Glomerular endothelial cell (primary cell): ENCODE measurements at places on chromosomes 4 and X.

- DNase-seq, result no peak
Measured at GRCh38 chr4:188930822-188931221, 791.6 kb downstream of the TRIML1 start.

GRCh38 chrX:2677764-2678163, 13.3 kb upstream of the CD99 start:
- no peak for DNase-seq

- DNase-seq, result no peak
Measured at GRCh38 chr4:1490654-1491327, 84.5 kb upstream of the NKX1-1 start.

DNA sequence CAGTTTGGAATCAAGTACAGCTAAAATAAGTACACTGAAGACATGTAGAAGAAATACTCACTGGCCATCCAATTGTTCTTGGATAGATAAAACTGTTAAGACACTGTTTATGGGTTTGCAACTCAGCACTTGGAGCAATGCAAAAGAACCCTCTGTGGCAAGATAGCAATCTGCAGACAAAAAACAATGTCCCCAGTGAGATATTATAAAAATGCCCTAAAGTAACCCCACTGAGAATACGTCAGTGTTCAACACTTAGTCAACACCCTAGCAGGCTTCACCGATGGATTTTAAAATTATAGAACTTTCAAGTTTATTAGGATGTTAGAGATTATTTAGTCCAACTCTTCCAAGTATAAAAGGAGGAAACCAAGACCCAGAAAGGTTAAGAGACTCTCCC, 47.5 kb upstream of the NDP start:
- DNase-seq, result no peak

GRCh38 chr4:152687974-152688599, 8.3 kb upstream of the TMEM154 start:
- DNase-seq, result no peak

DNA sequence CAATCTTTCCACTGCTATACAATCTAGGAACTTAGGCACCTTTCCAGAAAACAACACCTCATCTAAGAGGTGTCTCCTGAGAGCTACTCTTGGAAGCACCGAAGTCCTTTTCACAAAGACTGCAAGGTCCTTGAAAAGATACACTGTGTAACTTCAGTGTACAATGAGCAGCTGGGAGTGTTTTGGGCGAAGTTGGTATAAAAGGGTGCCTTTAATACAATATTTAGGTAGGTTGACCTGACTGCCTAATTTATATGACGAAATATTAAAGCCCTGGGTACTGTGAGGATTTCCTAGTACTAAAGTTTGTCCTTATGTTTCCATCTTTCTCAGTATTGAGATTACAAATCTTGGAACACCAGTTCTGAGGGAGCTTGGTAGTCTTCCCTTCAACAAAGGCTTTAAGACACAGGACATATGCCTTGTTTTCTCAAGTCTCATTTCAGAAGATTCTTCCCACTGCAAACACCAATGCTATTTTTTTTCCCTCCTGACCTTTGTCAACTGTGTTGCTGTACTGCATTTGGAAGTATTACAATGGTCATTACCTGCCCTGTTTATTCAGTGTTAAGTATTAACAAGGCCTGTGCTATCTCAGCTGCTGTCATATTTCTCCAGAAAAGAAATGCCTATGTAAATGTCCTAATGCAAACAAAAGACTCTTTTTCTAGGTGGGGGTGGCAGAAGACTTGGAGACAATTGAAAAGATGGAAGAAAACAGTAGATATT, 134.2 kb downstream of the MAML3 start:
- DNase-seq, result no peak

- DNase-seq, result no peak
Measured at GRCh38 chr4:188246488-188246887, 107.2 kb downstream of the TRIML1 start.

DNA sequence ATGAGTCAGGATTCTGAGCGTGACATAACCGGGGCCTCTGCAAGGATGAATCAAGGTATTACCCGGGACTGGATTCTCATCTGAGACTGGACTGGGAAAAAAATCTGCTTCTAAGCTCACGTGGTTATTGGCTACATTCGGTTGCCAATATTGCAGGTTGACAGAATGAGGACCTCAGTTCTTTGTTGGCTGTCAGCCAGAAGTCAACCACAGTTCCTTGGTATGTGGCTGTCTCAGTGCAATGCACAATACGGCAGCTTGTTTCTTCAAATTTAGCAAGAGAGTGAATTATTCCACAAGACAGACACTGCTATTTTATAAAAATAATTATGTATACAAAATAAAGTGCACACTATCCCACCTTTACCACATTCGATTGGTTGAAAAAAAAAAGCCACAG, 424.2 kb downstream of the KLHL4 start:
- no peak for DNase-seq

DNA sequence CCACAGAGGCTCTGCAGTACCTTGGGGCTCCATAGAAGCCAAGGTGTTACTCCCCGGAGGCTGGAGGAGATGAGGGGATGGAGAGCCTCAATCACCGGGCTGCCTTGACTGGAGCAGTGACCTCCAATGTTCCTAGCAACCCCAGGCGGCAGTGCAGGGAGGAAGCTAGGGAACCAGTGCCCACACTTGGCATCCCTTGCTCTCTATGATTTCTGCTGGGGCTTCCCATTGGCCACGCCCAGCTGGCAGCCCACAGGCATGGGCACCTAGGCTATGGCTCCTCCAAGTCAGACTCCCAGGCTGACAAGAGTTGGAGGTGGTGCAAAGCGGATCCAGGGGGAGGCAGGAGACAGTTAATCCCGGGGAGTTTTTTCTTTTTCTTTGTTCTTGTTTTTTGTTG, 229.7 kb downstream of the EVC2 start:
- DNase-seq, result no peak

DNA sequence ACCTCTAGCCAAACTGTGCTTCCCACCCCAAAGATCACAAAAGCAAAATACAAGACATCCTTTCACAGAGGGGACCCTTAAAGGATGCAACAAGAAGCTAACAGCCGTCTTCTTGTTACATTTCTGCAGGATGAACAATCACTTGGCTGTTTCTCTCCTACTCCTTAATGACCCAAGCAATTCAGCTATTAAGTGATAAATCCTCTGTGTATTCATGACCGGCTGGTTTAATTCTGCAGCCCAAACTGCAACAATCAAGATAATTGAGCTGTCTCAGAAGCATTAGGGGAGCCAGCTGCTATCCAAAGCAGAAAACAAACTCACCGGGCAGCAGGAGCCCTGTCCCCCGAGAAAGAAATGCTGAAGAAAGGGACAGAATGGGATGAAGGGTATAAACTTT, 85.9 kb upstream of the ACSL4 start:
- no peak for DNase-seq

DNA sequence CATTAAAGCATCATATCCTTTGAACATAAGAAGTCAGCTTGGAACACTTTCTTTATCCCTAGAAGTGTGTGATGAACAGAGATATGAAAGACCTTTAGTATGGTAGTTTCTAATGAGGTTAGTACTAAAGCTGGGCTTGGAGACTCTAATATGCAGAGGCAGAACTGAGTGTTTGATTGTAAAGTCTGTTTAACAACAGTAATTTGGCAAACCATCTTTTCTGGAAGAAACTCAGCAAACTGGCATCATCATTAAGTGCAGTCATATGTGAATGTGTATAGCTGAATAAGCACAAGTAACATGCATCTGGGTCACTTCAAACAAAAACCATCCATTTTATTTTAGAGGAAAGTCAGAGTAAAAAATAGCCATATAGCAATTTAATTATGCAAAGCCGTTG, 385.9 kb upstream of the MAD2L1 start:
- DNase-seq, result no peak
